MV-4-11 (cell line): ENCODE measurements at places on chromosomes 12 and 14.

DNA sequence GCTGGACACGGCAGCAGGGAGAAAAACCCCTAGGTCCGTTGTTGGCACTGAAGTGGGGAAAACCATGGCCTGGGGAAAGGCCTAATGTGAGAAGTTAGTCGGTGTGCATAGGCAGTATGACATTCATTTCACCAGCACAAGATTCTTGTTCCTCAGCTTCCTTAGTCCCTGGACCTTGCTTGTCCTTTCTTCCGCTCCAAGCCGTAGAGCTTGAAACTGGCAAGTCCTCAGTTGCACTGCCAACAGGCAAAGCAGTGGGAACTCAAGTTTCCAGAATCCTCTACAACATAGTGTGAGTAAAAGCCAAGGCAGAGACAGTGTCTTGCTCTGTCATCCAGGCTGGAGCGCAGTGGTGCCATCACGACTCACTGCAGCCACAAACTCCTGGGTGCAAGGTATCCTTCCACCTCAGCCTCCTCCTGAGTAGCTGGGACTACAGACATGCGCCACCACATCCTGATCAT is 138.5 kb upstream of the AMIGO2 start:
- DNase-seq = no peak

- DNase-seq = no peak
These were observed 85.6 kb downstream of the CMKLR1 start for GRCh38 chr12:108253540-108253939.

- DNase-seq = no peak
These were observed 223.0 kb upstream of the EGLN3 start for GRCh38 chr14:34173916-34174315.

- DNase-seq = no peak
These were observed 94.2 kb upstream of the FGD4 start for GRCh38 chr12:32305163-32305562.

- no peak for DNase-seq
These were observed 250.9 kb downstream of the ADGRD1 start for GRCh38 chr12:131204416-131205274.

- DNase-seq = no peak
These were observed 454.8 kb downstream of the FUT8 start for GRCh38 chr14:65867333-65867732.

GRCh38 chr12:49288412-49288853 is 6.5 kb upstream of the PRPH start:
- peak; percentile 42 for DNase-seq

DNA sequence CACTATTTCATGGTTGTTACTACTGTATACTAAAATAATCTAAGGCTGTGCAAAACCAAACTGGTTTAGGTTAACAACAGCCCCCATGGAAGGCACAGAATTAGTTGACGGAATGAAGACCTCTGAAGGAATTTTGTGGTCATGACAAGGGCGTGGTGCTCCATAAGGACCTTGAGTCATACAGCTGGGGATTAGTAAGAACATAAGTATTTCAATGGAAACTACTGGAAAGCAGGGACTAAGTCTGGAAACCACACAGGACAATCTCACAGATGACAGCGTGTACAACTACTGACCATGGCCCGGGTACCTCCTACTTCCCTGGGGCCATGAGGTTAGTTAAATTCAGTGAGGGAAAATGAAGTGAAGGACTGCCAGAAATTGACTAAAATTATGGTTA is 98.5 kb upstream of the PLEKHA5 start:
- no peak for DNase-seq

- no peak for DNase-seq
These were observed 117.3 kb upstream of the CAND1 start for GRCh38 chr12:67151886-67152285.

DNA sequence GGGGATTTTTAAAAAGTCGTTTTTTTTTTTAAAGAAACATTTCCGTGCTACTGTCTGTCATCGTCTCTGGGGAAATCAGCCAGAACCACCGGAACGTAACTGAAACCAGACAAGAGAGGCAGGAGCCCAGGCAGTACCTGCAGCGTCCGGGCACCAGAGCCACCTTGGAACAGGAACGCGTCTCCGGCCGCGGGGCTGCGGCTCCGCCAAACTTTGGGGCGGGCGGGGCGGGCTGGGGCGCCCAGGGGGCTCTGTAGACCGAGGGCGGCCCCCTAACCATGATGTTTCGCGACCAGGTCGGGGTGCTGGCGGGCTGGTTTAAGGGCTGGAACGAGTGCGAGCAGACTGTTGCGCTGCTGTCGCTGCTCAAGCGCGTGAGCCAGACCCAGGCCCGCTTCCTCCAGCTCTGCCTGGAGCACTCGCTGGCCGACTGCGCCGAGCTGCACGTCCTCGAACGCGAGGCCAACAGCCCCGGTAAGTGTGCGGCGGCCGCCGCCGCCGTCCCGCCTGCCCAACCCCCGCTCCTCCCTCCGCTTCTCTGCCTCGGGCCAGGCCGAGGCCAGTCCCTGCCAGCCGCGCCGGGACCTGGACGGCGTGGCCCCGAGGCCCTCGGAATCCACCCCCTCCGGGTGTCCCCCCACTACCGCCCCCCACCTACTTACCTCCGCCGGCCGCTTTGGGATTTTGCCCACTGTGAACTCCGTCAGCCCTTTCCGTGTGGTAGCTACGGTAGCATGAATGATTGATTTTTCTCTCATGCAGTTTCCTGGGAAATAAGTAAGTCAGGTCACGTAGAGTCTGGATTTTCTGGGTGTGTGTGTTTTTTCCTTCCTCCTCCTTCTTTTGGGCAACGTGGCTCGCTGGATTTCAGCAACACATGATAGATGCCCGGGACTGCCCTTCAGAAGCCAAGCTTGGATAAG is 972 bp downstream of the SAMD4A start:
- no peak for DNase-seq

GRCh38 chr12:52792185-52793029 is 3.5 kb downstream of the KRT3 start:
- DNase-seq = no peak

- peak; percentile 3 for DNase-seq
These were observed 14.0 kb downstream of the CRY1 start for GRCh38 chr12:107079172-107080011.

DNA sequence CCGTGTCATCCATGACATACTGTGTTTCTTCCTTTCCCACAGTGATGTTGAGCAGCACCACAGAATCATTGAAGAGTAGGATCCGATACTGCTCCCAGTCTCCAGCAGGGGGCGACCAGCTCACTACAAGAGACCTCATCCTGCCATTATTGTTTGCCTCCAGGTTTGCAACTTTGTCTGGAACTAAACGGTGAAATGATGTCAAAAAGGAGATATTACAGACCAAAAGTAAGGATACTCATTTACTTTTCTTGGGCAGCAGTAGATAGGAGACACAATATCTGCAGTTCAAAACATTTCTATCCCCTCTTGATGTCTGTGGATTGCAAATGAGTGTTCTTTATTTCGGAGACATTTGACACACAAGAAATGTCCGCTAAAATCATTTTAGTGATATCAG is 47.2 kb downstream of the PTPRB start:
- peak; percentile 51 for DNase-seq

DNA sequence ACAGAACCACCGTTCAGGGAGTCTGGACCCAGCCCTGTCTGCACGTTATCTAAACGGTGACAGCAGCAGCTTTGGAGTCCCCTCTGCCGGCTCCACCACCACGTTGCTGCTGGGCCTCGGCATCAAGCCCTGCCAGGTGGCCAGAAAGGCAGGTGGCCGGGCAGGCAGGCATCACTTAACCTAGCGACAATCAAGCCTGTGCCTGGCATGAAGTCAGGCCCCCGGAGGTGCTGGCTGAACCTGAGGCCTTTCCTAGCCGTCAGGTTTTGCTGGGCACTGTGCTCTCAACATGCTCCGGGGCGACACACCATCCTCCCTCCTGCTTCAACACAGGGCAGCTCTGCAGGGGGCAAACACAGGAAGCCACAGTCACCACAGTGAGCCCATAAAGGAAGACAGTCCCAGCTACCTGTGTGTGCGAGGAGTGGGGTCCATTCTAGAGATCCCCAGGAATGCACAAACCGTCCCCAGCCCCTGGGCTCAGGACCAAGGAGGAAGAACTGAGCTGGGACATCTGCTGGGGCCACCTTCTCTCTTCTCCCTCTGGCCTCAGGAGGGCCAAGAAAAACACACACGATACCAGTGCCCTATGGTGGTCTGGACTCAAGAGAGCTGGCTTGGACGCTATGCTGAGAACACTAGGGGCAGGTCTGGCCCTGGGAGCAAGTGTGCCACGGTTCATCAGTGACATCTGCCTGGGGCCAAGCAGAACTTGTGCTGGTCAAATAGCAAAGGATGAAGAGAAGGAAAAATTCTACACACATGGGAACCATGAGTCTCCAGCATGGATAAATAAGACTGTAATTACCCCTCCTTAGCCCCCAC is 44.7 kb downstream of the CCDC88C start:
- DNase-seq = no peak

DNA sequence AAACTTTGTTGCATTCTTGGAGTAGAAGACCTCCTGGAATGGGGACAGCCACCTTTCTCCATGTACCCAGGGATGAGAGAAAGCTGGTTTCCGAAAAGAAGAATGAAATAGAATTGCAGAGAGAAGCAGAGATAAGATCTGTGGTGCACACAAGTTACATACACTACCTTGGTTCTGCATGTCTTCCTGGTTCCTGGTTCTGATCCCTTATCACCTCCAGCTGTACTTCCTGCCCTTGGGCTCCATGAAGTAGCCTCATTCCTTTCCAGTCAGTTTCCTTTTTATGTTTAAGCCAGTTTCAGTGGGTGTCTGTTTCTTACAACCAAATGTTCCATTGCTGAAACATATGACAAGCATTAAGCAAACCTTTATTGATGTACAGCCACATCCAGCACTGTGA is 69.3 kb downstream of the FBXW8 start:
- DNase-seq = no peak

DNA sequence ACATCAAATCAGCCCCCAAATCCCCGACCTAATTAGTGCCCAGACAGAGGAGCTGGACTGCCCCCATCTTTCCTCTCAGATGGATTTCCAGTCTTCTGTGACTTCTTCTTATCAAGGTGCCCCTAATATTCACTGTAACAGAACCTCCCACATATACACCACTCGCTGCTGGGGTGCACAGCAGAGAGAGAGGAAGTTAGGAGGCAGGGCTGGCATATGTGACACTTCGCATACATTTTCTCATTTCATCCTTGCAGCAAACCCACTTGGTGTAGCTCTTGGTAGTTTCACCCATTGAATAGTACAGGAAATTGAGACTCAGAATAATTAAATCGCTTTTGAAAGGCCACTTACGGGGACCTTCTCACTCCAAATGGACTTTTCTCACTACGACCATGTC is 56.5 kb upstream of the CCND2 start:
- DNase-seq = peak; percentile 21

GRCh38 chr12:79298506-79298905 is 392.3 kb downstream of the PAWR start:
- DNase-seq = no peak

GRCh38 chr14:94449930-94450329 is 2.7 kb downstream of the SERPINA11 start:
- no peak for DNase-seq

DNA sequence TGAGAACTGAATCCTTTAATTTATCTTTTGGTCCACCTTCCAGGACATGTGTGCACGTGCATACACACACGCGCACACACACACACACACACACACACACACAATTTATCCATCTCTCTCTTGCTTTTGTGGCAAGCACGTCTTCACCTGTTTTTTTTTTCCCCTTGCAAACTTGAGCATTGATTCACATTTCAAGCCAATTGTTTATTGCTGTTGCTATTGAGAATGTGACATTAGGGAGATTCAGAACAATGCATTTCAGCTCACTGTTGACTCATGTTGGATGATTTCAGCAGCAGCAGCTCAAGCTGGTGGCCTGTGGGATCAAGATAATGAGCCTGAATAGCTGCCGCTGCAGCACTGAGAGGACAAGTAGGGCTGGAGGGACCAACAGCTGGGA is 128.9 kb downstream of the SNAPC1 start:
- no peak for DNase-seq

DNA sequence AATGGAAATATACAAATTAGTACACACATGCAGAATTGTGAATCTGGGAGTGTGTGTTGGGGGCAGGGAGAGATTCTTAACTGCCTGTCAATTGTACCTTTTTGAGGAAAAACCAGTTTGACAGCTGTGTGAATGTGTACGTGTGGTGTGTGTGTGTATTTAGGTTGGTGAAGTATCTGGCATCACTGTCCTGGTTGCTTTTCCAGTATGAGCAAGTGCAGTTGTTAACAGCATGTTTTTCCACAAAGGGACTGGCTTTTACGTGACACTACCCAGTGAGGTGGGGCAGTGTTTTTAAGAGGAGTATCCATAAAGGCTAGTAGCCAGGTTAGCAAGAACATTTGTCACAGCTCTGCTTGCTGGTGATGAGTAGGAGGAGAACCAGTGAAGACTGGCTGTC is 56.1 kb downstream of the DAAM1 start:
- DNase-seq = no peak

GRCh38 chr14:54219261-54220070 is 177.3 kb upstream of the CDKN3 start:
- DNase-seq = no peak

DNA sequence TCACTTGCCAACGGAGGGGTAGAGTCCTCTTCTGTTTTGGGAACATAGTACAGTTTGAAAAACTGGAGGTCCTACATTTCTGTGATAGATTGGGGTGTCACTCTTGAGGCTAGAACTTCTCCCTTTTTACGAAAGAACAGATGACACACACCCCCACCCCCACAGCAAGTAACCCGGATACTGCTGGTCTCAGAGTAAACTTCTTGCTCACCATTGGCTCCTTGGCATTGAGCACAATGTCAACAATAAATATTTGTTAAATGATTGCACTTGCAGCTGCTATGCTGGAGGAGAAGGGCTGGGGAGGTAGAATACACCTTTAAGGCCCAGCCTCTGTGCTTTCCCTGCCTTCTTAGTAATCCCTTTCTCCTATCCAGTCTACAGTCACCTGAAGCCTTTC is 149.8 kb downstream of the TGFB3 start:
- DNase-seq = no peak

GRCh38 chr12:72288911-72289310 is 16.7 kb downstream of the TRHDE start:
- peak; percentile 31 for DNase-seq

DNA sequence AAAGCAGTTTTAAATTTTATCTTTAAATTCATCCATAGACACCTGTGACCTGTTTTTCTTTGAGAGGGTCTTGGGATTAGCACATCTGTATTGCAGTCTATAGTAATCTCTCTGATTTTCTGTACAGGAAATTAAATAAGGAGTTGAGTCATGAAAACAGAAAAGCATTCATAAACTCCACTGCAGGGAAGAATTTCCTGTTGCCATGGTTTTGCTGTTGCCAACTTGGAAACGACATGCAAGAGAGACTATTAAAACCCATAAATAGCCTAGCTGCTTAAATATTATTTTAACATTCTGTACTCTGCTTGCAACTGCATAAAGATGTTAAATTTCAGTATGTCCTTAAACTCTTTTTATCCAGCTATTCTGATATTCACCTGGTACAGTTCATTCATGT is 281.0 kb upstream of the RGS6 start:
- DNase-seq = no peak

- DNase-seq = no peak
These were observed 1055.6 kb upstream of the FBXO33 start for GRCh38 chr14:40487824-40488223.
